Thoracic aorta (tissue), 2 donors: ENCODE measurements at places on chromosomes 2 and 18. TPM values are rescaled to one million over a fixed set of nuclear protein-coding genes. Genes with fewer than 3 reads are reported as not detected.

Gene MIB1
- total RNA-seq = 53.6 TPM

Gene INO80B
- total RNA-seq = 17.8 TPM

Gene SEPTIN10
- 80.0 TPM for total RNA-seq

Gene SESTD1
- total RNA-seq = 62.2 TPM

Gene REG1B
- total RNA-seq = 1.8 TPM

Gene DGUOK
- 20.8 TPM for total RNA-seq
